IPS DF 6.9 (cell line): ENCODE measurements at places on chromosomes 2 and 18.

DNA sequence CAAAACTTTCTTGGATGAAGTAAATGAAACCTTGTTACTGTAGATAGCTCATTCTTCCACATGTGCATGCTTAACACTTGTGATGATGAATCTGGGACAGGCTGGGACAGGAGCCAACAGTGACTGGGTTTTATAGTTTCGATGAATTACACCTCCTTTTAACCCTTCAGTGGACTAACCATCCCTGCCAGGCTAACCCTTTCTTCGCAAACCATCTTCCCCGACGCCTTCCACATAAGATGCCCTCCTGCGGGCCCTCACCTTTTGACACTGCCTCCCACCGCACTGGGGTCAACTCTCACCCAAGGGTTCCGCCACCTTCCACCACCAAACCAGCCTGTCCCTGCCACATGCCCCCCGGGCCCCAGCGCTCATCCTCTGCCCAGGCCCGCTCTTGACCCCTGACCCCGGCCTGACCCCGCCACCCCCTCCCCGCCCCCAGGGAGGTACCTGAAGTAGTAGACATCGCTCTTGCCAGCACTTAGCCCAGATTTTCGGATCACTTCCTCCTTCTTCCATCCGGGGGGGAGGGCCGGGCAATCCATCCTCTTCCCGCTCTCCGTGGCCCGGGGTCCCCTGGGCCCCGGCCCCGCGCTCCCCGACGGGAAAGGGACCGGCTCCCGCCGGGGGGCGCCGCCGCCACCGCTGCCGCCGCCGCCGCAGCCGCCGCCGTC, 764 bp downstream of the MBD2 start:
- no peaks in the 10 kb centered on the region; the same call in 1 of the 2 replicates for H3K4me1 ChIP-seq
- no peak for DNase-seq
- H3K4me3 ChIP-seq = peak overlapping the region; percentile 53; the same call in 1 of the 2 replicates
- H3K36me3 ChIP-seq = no peaks in the 10 kb centered on the region; the same call in 1 of the 2 replicates

DNA sequence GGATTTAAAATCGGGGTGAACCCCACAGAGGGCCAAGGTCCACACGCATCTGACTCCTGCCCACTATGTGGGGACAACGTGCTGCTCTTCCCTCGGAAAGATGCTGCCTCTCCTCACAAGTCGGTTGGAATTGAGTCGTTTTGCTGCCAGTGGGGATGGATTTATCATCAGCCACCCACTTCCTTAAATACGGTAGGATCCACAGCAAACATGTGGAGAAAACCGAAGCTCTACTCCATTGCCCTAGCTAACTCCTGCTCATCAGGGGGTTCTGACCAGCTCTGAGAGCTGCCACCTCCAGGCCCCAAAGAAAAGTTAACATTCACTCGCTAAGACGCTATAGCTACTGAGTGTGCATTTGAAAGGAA, 80.9 kb downstream of the CHRNA1 start:
- peak overlapping the region; percentile 7; the same call in 1 of the 2 replicates for H3K4me3 ChIP-seq
- H3K27me3 ChIP-seq = peaks cover 9% of the 10 kb centered on the region; the same call in 1 of the 2 replicates

DNA sequence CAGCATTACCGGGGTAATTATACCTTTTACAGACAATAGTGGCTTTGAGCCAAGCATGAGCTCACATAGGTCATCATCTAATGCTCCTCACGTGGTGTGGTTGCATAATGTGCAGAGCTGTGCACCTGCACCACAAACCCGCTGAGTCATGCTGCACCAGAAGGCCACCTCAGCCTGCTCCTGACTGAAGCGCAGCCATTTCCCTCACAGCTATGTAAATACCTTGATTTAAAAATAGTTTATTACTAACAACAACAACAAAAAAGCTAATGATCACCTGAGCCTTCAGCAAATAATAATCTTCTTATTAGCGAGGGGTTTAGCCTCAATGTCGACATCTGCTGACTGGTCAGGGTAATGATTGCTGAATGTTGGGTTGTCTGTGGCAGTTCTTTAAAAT, 238.8 kb downstream of the MBD5 start:
- H3K27me3 ChIP-seq = no peaks in the 10 kb centered on the region
- no peak overlapping the region for H3K4me3 ChIP-seq
- no peaks in the 10 kb centered on the region for H3K4me1 ChIP-seq
- no peak overlapping the region for H3K27ac ChIP-seq

GRCh38 chr2:15660491-15661294, 69.0 kb downstream of the DDX1 start:
- no peaks in the 10 kb centered on the region for H3K27me3 ChIP-seq
- no peaks in the 10 kb centered on the region for H3K4me1 ChIP-seq
- no peak for DNase-seq
- no peak overlapping the region for H3K4me3 ChIP-seq
- H3K36me3 ChIP-seq = no peaks in the 10 kb centered on the region
- H3K27ac ChIP-seq = no peak overlapping the region

DNA sequence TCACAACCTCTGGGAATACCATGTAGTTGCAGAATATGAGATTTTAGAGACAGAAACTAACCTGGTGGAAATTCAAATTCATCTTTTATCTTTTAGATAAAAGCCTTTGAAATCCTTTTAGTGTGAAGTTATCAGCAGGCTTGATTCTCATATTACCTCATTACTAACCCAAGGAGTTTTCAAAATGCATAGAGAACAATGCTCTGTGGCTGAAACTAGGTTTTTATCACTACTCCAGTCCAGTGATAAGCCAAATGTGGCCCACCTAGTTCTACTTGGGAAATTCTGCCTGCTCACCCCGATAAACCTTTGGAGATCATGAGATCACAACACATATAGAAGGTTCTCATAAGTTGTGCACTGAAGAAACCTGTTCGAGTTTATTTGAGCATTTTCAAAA, 121.7 kb downstream of the MMADHC start:
- no peak overlapping the region for H3K27ac ChIP-seq
- no peak overlapping the region for H3K4me3 ChIP-seq
- no peaks in the 10 kb centered on the region for H3K4me1 ChIP-seq
- no peak for DNase-seq

DNA sequence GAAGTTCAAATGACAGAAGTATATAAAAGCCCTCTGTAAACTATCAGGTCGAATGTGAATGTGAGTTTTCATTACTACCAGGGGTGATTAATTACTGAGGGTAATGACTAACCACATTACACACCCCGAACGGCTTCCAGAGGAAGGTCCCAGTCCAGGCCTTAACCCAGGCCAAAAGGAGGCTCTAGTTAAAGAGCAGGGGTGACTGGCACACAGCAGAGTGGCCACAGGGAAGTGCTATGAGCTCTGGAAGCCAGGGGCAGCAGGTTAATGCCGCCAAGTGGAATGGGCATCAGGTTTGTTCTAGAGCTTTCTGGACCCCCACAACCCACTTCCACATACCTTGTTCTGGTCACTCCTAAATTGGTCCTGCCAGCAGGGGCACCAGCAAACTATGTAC, 87.7 kb downstream of the BCL11A start:
- no peaks in the 10 kb centered on the region for H3K27me3 ChIP-seq
- H3K4me3 ChIP-seq = no peak overlapping the region
- H3K4me1 ChIP-seq = peaks cover 7% of the 10 kb centered on the region
